ENCODE measurements at places on chromosomes 4 and X. TPM values are rescaled to one million over a fixed set of nuclear protein-coding genes. Genes with fewer than 3 reads are reported as not detected.

Gene APELA
- not detected for total RNA-seq

DNA sequence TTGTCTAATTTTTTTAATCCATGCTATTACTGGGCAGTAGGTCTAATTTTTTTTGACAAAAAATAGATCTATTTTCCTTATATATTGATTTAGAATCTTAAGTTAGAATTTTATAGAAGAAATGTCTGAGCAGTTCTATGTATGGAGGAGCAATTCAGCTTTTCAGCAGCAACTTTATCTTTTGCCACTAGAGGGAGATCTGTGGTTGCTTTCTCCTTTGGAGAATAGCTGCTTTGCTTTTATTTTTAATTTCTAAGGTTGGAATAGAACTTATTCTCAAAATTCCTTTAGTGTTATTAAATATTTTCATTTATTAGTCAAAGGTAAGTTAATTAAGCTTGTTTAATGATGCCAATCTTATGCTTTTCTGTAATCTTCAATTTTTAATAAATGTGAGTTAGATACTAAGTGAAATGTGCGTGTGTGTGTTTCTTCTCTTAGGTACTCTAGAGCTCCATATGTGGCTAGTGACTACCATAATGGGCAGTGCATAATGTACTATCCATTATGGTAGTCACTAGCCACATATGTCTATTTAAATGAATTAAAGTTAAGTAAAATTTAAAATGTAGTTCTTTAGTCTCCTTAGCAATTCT, 29.3 kb downstream of the FAM199X start:
- no peak for DNase-seq

DNA sequence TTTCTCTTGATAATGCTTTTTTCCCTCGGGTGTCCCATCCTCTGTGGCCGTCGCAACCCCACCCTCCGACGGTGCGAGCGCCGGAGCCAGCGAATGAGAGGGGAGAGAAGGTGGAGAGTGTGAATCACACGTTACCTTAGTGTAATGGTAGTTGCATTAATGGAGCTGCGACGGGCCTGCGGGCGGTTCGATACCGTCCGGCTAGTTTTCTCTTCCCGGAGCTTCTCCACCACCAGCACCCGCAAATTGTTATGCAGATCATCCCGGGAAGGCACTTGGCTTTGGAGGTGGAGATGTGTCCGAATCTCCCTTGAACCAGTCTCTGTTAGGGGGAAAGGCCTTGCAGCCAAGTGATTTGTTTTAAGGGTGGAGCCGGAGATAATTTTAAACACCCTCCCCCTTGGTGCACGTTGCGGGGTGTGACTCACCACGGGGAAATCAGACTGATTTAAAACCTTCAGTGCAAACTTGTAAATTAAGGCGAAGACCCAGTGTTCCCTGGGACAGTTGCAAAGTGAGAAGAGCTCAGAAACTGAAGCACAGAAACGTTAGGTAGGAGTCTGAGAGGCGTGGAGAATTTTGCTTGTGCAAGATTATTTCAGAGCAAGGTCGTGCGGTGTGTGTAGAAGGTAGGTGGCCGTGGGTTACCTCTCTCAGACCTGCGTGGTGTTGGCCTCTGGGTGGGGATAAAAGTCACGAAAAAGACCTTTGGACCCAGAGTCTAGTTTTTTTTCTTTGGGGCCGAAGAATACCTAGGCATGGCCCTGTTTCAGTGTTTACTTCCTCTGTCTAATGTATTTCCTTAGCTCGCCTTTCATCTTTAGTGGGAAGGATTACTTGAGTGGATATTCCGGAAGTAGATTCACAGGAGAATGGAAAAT, 1.3 kb downstream of the AFF1 start:
- peak; percentile 77 for DNase-seq

Gene FRMPD3
- 0.96 TPM for total RNA-seq

Gene FGF13
- total RNA-seq: 19.8 TPM

DNA sequence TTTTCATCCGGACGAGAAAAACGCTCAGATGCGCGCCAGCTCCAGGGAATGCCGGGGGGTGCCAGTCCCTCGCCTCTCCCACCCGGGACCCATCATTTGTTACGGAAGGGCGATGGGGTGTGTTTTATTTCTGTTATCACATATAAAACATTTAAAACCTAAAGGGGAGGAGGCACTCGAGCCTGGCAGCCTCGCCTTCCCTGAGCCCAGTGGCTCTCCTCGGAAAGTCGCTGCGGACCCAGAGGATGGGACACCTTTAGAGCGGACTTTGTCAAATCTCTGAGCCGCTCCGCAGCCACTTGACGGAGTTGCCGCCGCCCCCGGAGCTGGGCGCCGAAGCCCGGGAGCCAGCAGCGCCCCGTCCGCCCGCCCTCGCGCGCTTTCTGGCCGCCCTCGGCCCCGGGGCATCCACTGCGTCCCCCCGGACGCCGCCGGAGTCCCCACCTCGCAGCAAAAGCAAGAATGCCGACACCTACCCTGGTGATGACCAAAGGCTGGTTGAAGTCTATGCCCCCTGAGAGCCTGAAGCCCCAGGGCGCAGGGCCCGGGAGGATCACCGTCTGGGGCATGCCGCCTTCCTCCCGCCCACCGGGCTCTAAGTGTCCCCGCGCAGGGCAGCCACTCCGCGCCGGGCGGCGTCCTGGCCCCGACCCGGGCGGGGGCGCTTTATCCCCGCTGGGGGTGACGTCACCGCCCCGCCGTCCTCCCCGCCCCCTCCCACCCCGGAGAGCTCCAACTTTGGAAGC, at the start of gene PDLIM3:
TSS of gene PDLIM3 (minus strand) at position 642 of the 746 bp plus-strand sequence. CDS start at position 569, 73 bp downstream.
- peak; percentile 70 for DNase-seq

GRCh38 chrX:24110069-24110468, 39.5 kb upstream of the ZFX start:
- DNase-seq: no peak

GRCh38 chr4:153232768-153233167, 28.5 kb downstream of the TRIM2 start:
- DNase-seq: no peak

Gene TRIM75
- total RNA-seq: not detected

- DNase-seq: no peak
Observed at GRCh38 chr4:75099321-75099720, 166.4 kb downstream of the PARM1 start.

- DNase-seq: no peak
Observed at GRCh38 chr4:99408346-99408745, 26.8 kb downstream of the ADH7 start.

DNA sequence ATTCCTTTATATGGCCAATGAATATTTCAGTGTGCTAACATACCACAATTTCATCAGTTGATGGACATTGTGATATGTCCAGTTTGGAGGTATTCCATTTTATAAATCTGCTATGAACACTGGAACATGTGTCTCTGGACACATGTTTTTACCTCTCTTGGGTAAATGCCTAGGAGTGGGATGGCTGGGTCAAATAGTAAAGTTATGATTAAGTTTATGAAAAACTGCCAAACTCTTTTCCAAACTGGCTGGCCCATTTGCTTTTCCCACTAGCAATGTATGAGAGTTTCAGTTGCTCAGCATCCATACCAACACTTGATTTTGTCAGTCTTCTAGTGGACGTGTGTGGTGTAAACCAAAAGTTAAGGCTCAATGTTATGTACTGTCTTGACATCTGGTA, 40.5 kb downstream of the CEP44 start:
- no peak for DNase-seq

- DNase-seq: no peak
Observed at GRCh38 chr4:185227713-185228278, 18.4 kb downstream of the SNX25 start.

GRCh38 chr4:41613821-41614220, 75.9 kb downstream of the LIMCH1 start:
- DNase-seq: no peak

- no peak for DNase-seq
Observed at GRCh38 chr4:73856518-73856917, 3.4 kb downstream of the PF4V1 start.

Gene SOD3
- 46.0 TPM for total RNA-seq

Gene H2BW2
- 0.26 TPM for total RNA-seq

DNA sequence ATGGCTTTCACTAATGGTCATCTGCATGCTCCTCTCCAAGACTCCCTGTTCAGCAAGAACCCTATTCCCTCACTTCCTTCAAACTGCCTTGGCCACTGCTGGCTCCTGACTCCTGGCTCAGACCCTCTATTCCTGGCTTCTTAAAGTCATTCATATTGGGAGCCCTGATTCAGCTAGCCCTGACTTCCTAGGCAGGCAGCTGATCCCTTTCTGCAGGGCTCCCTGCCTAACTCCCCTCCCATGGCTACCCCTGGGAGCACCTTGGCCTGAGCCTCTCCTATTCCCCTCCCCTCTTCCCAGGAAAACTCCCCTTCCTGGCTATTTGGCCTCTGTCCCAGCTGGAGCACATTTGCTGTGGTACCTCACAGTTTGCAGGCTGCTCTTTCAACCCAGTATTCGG, 154.9 kb upstream of the PJA1 start:
- peak; percentile 24 for DNase-seq

DNA sequence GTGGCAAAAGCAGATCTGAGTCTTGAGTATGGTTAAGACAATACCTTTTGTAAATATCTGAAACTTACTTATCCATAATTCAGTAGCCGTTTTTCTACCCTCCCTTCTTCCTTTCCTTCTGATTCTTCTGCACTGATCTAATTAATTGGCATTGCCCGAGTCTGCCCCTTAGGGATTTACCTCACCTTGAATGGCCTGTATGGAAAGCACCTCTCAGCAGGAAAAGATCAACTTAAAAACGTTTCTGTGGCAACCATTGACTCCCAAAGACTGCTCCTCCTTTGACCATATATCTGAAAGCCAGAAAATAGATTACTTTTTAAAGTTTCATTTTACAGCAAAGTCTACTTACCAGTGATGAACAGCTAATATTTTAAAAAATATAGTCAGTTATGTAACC, 496.5 kb upstream of the LCORL start:
- DNase-seq: no peak

Gene RRH
- 0.34 TPM for total RNA-seq

Gene APLN
- 0.52 TPM for total RNA-seq

- no peak for DNase-seq
Observed at GRCh38 chrX:13253223-13253622, 66.6 kb downstream of the ATXN3L start.

DNA sequence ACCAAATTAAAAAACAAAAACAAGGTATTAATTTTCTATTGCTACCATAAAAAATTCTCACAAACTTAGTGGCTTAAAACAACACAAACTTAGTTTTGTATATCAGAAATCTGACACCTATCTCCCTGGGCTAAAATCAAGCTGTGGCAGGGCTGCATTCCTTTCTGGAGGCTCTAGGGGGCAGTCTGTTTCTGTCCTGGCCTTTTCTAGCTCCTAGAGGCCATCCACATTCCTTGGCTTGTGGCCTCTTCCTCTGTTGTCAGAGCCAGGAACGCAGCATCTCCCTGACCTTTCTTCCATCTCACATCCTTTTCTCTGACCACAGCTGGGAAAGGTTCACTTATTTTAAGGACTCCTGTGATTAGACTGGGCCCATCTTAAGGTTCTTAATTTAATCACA, 38.9 kb upstream of the TLR2 start:
- no peak for DNase-seq

DNA sequence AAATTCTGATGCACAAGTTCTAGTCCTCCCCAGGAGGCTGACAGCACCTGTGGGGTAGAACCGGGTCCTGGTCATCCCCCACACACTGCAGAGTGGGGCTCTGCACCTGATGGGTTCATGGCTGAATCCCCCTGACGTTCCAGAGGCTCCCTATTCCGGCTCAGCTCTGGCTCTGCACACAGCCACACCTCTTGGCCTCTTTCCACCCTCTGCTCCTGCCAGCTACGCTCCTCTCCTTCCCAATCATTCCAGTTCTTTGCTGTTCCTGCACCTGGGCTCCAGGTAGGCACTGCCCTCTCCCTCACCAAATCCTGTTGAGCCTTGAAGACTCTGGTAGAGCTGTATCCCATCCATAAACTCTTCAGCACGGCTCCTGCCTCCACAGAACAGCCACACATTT, 75.5 kb downstream of the GATB start:
- no peak for DNase-seq

GRCh38 chr4:74370912-74371311, 6.0 kb downstream of the EREG start:
- DNase-seq: no peak

DNA sequence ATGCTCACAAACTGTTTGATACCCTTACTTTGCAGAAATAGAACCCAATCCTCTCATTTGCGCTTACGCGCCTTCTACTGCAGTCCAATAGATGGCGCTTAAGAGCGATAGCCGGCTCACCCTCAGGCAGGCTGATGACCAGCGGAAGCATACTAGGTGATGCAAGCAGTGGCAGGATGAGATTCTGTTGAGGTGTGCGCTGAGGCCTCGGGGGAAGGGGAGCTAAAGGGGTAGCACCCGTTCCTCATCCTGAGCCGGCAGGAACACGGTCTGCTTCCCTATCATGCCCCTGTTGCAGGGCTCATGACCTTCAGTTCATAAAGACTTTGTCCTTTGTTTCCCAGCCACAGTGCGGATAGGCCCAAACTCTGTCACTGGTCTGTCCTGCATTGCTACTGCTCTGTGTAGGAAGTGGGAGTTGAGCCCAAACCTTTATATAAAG, 628.9 kb downstream of the TLL1 start:
- no peak for DNase-seq

GRCh38 chr4:101345271-101345595, 2.1 kb downstream of the PPP3CA start:
- DNase-seq: no peak

Gene GRIA3
- 3.5 TPM for total RNA-seq

DNA sequence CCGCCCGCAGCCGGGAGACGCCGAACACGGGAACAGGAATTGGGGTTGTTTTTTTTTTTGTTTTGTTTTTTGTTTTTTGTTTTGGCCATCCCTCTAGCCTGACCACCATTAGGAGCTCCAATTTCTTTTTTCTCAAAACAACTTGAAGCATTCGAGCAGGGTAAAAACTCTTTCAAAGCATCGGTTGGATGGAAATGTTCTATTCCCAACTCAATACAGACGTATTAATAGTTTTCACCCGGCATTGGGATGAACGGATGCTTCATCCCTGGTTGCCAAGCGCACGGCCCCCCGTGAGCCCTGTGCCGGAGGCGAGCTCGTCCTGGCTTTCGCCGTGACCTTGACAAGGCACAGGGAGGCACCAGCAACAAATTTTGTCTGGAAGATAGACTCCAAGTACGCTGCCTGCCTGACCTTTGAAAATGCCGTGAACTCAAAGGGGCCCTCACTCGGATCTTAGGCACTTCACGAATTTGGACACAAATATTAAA, 352 bp upstream of the MAP3K15 start:
- no peak for DNase-seq

Gene CCDC110
- total RNA-seq: 2.3 TPM

Gene XPNPEP2
- 6.0 TPM for total RNA-seq

Gene GAGE12F
- total RNA-seq: not detected

DNA sequence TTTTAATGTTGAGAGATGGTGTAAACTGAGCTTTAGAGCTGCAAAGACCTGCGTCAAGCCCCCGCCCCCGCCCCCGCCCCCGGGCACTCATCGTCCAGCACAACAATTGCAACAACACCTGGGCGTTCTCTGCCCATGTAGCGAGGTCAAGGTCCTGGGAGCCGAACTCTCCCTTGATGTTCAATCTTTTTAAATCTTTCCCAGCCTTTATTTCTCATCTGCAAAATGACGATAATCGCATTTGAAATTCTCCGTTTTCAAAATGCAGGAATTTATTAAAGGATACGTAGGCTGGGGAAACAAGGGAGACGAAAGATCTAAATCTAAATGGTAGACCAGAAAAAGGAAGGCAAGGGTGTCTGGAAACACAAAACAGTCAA, 648 bp upstream of the MSMO1 start:
- no peak for DNase-seq

Gene PRKG2
- total RNA-seq: 4.7 TPM

- DNase-seq: no peak
Observed at GRCh38 chr4:53059871-53060270, 197.8 kb downstream of the RASL11B start.

- no peak for DNase-seq
Observed at GRCh38 chrX:142998447-142999198, 27.1 kb upstream of the SPANXN4 start.

GRCh38 chrX:53831662-53832635, 145.4 kb upstream of the HUWE1 start:
- no peak for DNase-seq

Measured in ureter (tissue), 1 donor.